ENCODE measurements at places on chromosomes 12 and 14. TPM values are rescaled to one million over a fixed set of nuclear protein-coding genes. Genes with fewer than 3 reads are reported as not detected.
A peak's percentile ranks its signal among the peaks of the same experiment; 100 is the strongest.

DNA sequence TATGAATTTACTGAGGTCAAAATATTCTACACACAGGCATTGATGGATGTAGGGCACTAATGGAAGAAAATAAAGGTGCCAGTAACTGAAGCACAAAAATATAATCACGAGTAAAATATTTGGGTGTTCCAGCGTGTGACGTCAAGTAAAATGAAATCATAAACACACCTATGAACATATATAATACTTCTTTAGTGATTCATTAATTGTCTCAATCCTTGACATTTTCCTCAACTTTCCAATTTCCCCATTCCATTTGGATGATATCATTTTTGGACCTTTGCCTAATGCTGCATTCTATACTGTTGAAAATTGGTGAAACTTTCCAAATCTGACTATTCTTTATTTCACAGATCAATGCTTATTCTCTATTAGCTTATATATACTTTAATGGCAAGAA, 649.3 kb downstream of the GALC start:
- DNase-seq = no peak

GRCh38 chr14:94904636-94905035, 134.7 kb upstream of the GSC start:
- DNase-seq = no peak

DNA sequence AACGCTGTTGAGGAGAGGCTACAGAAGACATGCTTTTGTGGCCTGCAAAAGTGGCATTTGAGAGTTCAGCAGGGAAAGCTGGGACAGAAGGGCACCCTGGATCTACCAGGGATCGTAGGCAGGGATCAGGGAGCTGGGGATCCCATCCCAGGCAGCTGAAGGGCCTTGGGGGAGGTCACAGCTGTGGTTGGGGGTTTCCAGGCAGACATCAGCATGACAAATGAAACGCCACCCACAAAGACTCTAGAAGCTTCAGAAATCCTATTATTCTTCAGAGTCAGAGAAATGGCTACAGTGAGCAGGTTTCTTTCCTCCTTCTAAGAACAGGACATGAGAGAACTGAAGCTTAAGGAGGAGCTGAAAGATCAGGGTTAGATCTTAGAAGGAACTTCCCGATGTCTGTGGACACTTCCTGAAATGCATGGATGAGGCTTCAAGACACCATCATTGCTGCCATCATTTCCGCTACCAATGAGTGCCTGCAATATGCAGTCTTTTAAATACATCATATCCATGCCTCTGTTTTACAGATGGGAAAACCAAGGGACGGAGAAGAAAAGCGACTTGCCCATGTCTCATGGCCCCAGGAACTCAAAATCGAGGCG, 104.3 kb downstream of the RBM19 start:
- no peak for DNase-seq

The ATF7IP gene
- total RNA-seq = 112 TPM

DNA sequence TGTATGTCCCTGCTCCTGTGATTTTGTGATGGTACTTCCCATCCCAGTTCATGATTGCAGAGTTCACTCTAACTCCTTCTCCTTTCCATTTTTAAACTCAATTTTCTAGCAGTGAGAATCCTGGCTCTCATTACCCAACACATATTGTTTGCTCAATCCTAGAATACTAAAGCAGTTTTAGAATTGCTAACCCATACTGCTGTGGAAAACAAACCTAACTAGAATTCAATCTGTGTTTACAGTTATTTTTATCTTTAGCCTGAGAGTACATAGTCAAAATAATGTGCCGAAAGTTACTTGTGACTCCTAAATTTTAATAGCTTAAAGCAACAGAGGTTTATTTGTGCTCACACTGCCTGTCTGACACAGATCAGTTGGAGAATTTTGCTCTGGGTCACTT, 508.0 kb downstream of the AACS start:
- DNase-seq = no peak

GRCh38 chr12:90058704-90059103, 350.1 kb upstream of the ATP2B1 start:
- no peak for DNase-seq

The FLRT2 gene
- 0.06 TPM for total RNA-seq

DNA sequence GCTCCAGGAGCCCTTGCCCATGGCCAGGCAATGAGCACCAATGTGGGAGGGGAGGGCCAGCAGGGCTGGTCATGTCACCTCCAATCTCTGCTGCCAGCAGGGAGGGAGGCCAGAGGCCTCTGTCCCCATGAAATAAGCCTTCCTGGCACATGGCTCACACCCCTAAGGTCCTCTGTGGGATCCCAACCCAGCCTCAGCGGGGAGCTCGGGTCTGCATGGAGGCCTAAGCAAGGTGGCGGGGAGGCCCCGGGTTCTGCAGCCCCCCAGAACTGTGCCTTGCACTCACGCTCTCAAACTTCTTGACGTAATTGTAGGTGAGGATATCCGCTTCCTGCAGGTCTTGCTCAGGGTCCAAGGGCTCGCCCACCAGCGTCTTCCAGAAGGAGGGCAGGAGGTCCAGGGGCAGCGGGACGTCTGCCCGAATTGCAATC, 41.7 kb downstream of the TRAFD1 start:
- DNase-seq = no peak

- DNase-seq = no peak
Measured at GRCh38 chr12:95215949-95216348, 1.3 kb downstream of the FGD6 start.

DNA sequence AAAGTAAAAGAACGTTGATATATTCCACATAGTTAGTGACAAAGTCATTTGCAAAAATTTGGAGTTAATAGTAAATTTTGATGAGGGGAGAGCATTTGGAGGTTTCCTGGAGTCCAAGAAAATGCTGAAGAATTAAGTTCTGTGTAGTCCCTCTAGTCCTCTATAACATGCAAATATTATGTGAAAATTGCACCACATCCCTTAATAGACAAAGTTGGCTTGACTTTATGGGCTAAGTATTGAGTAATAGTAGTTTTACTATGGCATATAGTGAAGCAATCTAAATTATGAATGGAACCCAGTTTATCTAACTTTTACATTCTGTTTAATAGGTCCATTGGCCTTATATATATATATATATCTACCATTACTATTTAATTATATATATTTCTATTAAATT, 66.4 kb upstream of the DCN start:
- no peak for DNase-seq

GRCh38 chr12:108820707-108821406, 36.5 kb downstream of the SSH1 start:
- DNase-seq = no peak

- DNase-seq = no peak
Measured at GRCh38 chr12:27627123-27627852, 69.0 kb upstream of the REP15 start.

The ZBTB42 gene
- 10.5 TPM for total RNA-seq

GRCh38 chr12:31207799-31208465, 118.0 kb downstream of the SINHCAF start:
- DNase-seq = no peak

DNA sequence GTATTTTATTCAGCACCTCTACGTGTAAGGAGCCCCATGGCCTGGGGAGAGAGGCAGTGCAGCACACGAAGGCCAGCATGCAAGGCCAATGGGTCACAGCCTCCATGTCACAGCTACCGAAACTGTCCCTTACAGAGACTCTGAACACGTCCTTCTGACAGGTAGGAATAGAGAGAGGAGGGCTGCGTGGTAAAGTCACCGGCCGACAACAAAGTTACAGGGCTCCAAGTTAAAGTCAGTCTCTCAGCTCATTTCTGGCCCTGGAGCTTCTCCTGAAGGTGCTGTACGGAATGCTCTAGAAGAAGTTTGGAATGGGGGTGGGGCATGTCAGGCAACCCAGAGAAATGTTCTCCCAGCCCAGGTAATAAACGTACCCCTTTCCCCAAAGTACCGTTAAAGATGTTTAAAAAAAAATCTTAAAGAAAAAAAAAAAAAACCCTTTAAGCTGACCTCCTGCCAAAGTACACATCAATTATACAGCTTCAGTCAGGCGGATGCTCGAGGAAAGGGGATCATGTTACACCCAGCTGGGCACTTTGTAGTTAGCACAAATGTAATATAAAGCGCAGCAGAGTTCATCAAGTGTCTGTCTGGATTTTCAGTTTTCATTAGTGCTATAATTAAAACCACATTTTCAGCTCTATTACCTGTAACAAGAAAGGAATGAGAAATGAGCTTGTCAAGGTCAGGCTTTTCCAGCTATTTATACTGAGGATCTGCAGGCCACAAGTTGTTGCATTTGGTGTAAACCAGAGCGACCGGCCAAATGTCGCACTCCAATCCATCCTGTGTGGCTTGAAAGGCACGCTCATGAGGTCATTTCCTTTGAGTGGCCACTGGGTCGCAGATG, 53.3 kb upstream of the CDKN3 start:
- no peak for DNase-seq

DNA sequence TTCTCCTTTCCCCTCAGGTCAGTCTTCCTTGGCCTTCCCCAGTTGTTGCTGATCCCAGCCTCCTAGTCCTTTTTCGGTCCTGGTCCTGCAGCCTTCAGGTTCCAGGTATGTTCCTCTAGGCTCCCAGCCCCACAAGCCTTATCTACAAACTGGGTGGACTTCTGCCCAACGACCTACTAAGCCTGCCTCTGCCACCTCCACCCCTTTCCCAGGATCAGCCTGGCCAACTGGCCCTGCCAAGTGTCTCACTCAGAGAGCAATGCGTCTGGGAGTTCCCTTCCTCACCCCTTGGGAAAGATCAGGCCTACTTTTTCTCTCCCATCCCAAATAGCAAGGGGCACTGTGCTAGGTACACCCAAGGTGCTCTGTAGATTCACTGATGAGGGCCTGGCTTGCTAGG, at the start of gene SERPINA12:
SERPINA12 (minus strand) TSS at position 114 of the 400 bp plus-strand sequence. CDS start 11,072 bp downstream, outside the sequence.
- no peak for DNase-seq

The OASL gene
- 8.9 TPM for total RNA-seq

DNA sequence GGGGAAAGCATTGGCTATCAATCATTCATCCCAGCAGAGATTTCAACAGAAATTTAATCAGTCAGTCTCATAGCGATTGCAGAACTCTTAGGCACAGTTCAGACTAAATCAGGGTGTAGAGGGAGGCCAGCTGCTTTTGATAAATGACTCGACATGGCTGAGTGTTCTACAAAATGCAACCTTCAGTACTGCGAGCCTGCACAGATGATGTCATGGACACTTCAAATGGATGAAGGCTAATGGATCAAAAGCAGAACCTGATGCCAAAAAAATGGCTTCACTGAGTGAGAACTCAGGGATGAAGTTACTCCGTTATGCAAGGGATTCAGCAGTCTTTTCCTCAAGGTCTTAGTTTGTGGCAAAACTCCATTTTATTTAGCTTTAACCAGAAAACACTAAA, 167.3 kb downstream of the DACT1 start:
- DNase-seq = no peak

DNA sequence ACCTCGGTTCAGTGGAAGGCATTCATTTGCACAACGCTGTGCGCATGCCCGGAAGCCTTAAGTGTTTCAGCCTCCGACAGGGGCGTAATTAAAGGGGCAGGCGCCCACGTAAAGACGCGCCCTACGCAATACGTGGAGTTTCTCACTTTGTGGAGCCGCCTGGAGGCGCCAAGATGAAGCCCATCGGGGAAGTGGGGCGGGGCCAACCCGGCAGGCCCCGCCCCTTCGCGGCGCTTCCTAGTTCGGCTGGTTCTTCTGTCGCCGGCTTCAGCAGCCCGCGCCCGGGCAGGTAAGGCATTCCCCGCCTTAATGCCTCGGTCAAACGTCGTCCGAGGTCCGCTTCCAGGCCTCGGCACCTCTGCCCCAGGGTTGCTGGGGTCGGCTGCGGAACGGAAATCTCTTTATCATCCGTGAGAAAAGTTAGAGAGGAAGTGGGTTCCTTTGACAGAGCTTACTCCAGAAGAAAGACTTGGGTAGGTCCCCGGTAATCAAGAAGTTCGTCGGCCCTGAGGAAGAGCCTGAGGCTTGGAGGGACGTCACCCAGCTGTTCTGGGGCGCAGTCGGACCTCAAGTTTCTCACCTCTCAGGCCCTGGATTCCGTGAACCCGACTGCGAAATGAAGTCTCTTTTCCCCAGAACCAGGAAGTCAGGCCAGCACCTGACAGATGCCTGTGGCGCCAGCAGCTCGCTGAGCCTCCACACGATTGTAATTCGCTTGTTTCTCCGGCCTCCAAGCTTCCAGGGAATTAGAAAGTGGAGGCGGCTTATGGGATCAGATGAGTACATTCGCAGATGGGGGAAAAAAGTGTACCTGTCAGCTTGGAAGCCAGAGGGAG, at the start of the genes IRAK4 and PUS7L:
IRAK4 (plus strand) TSS at position 224 of the 836 bp plus-strand sequence. CDS start 9,161 bp downstream, outside the sequence.
PUS7L (minus strand) TSS at position 63 of the 836 bp plus-strand sequence. CDS start 3,545 bp downstream, outside the sequence.
- DNase-seq = peak; percentile 94

DNA sequence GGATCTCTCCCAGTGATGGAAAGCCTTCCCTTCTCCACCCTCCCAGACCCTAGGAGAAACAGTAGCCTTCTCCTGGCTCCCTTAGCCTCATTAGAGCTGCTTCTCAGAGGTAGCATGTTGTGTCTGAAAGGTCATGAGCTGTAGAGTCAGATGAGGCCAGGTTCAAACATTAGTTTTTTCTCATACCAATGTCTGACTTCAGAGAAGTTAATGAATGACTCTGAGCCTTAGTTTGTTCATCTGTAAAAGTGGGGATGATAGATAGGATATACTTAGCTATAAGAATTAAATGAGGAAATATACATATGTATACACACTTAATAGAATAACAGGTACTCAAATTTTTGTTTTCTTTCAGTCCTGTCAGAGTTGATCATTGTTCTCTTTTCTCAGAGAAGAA, 523 bp downstream of the SLC6A13 start:
- no peak for DNase-seq

DNA sequence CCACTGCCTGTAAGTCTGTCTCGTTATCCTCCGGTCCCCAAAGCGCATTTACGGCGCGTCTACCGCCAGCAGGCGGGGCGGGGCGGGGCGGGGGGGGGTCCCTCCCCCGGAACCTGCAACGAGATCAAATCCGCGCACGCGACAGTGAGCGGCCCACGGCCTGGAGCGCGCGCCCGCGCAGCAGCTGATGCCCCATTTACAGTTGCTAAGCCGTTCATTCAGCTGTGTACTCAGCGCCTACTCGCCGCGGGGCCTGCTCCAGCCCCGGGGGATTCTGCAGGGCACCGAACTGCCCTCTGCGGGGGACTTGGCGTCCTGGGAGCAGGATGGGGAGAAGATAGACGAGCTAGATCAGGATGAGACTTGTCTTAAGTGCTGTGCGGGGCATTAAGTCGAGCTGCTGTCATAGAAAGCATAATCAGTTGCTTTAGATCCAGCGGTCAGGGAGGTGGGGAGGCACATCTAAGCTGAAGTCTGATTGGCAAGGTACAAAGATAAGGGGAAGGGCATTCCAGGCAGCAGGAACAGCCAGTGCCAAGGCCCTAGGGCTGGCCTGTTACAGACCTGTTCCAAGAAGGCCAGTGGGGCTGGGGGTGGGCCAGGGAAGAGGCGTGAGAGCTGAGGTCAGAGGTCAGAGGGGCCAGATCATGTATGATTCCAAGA, 1.4 kb upstream of the CCDC85C start:
- DNase-seq = peak; percentile 89

GRCh38 chr12:49705479-49706134, 1.6 kb downstream of the FMNL3 start:
- no peak for DNase-seq

GRCh38 chr12:80846952-80847351, 90.8 kb downstream of the LIN7A start:
- no peak for DNase-seq

DNA sequence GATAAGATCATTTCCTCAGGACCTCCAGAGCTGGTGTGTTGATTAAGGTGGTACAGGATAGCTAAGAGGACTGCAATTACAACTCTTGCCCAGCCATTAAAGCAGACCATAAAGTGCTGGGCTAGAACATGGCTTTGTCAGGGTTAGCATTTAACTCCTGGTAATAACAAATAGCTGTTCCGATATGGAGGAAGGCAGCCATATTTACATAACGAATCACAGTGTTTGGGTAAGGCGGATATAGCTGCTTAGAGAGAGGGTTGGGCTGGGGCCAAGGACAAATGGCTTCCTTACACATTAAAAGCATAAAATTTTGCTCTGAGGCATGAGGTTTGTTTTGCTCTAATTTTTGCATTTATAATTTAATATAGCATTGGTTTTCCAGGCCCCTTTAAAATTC, 297.7 kb upstream of the DDHD1 start:
- no peak for DNase-seq

The MIP gene
- total RNA-seq = not detected
